Cerebellar nuclear complex (tissue), 1 donor: ENCODE measurements at places on chromosomes 1 and 21.

DNA sequence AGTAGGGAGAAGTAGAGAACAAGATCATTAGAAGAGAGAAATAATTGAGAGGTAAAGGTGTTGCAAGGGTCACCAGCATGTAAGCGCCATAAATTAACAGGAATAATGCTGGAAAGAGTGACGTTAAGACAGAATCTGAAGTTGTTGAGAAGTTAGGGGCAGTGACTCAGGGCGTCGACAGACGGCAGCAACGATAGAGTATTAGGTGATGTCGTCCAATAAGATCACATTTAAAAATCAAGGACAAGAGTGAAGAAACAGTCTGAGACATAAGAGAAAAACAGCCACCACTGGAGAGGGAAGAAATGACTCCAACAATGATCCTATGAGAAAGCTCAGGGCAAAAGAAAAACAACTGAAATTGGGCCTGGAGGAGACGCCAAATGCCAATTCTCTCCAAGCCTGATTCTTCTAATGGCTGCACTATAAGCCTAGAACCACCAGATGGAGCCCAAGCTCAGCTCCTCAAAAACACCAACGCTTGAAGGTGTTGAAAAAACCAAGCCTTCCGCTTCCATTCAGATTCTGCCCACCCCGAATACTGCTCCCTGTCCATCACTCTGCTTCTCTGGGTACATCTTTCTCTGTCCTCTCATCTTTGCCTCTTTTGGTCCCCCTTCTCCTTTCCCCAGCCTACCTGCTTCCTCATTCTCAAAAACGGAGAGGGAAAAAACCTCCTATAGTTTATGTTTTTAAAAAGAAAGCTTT lies 70.0 kb downstream of the LUZP1 start:
- no peak for DNase-seq

GRCh38 chr1:77832901-77833300 lies 53.5 kb downstream of the MIGA1 start:
- DNase-seq = no peak

- DNase-seq = no peak
Measured at GRCh38 chr1:185408700-185409270, 91.7 kb upstream of the IVNS1ABP start.

- no peak for DNase-seq
Measured at GRCh38 chr1:118918230-118918939, 69.8 kb downstream of the TBX15 start.

GRCh38 chr21:38637161-38637560 lies 138.9 kb upstream of the ERG start:
- no peak for DNase-seq
